Mucosa of gallbladder (tissue), 1 donor: ENCODE measurements at places on chromosomes 3 and 15. TPM values are rescaled to one million over a fixed set of nuclear protein-coding genes. Genes with fewer than 3 reads are reported as not detected.

DNA sequence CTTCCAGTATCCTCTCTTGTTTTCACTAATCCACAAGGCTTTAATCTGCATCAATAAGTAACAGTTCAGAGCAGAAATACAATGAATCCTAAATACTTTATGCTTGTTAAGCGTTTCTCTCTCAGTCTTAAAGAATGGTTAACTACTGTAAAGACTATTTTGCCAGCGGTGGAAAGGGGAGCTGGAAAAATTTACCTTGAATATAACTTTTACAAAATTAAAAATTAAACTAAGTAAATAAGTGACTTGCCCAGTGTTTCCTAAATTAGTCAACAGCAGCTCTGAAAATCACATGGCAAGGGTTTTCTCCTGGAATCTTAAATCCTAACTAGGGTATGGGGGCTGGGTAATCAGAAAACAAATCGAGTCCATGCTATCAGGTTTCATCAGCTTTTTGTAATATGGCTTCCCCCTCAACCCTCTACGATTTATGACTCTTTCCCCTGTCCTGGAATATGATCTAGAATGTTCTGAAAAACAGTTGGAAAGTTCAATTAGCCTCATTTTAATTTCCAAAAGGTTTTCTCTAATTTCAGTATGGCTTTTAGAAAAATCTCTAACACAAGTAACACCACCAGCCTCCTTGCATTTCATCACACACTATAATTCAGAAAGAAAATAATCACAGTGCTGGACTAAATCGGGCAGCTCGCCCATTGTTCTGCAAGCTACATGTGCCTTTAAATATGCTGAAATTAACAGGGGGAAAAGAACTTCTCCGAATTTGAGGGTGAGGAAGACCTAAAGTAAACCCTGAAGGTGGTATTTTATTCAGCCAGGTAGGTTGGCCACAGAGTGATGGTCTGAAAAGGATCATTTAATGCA, 133.5 kb downstream of the ADAMTS9 start:
- DNase-seq, result no peak

- no peak for DNase-seq
Observed at GRCh38 chr3:37096975-37097374, 77.4 kb downstream of the LRRFIP2 start.

DNA sequence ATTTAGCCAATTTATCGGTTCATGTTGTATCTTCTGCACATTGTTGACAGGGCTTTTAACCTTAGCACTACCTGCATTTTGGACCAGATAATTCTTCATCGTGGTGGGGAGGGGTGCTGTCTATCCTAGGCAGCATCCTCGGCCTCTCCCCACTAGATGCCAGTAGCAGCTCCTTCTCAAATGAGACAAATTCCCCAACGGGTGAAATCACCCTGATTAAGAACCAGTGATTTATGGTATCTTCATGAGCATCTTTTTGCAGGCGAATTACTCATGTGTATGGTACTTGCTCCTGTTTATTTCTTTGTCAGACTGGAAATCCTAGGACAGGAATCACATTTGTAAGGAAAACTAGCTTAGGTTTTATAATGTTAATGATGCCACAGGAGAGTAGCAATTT, 68.0 kb downstream of the C3orf70 start:
- DNase-seq, result no peak

Gene ACAP2
- total RNA-seq, result 47.0 TPM

Gene TTLL13
- total RNA-seq, result 0.32 TPM

Gene SLC28A2
- total RNA-seq, result 86.6 TPM
